ENCODE measurements at places on chromosomes 2 and 18.

DNA sequence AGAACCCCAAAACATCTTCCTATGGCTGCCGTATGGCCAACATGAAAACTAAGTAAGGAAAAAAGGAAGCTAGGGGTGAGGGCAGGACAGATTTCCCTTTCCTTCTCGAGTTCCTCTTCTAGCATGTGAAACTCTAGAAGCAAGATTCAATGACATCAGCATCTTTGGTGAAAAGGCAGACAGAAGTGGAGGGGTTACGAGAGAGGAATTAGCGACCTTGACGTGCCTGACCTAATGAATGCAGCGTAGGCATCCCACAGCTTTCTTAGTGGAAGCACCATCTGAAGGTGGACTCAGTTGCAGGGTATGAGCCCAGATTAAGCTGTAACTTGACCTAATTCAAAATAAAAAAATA, 47.9 kb upstream of the PELI1 start:
- peak; percentile 12 for DNase-seq

- DNase-seq: no peak
Observed at GRCh38 chr2:19575641-19576040, 217.2 kb upstream of the OSR1 start.

DNA sequence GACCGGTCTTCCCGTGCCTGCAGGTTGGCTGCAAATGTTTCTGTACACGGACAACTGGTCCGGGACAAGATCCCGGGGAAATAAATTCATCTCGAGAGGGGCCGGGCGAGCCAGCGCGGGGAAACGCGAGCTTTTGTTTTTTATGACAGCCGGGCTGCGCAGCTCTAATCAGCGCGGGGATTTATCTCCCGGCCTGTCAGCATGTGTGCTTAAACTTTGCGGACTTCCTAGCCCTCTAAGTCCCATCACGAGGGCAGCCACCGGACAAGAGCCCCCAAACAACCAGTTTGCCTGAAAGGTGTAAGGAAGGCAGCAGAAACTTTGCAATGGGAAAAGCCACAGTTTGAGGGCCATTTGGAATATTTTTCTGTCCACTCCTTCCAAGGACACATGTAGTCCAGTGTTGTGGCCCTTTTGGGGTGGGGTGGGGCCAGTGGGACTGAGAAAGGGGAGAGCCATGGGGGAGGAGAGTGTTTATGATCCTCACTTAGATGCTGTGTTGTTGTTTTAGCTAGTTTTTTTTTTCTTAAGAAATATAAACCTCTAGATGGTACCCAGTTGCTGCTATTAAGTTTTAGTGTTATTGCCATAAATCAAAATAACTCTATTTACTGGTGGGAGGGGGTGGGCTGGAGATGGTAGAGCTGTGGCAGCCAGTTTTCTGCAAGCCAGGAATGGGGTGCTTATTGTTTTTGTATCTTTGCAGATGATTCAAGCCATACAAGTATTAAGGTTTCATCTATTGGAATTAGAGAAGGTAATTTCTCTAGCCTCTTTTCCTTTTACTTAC, 6.0 kb downstream of the MEIS1 start:
- no peak for DNase-seq

- no peak for DNase-seq
Observed at GRCh38 chr2:47054036-47054555, 101.0 kb downstream of the STPG4 start.

- peak; percentile 34 for DNase-seq
Observed at GRCh38 chr2:26561918-26562810, 79.0 kb downstream of the CIB4 start.

DNA sequence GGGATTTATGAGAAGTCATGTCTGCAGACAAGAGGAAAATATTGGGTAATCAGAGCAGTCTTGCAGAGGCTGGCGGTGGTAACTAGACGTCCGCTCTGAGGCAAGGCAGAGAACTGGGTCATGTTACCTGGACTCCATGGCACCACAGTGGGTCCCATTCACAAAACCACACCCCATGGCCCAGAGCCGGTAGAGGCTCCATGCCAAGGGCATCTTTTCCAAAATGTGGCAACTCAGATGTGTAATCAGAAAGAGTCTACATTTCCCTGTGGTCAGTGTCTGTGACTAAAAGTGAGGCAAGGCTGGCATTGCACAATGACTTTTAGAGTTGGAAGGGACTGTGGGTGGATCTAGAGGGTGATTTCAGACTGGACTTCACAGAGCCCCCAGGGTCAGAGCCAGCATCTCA, 113.1 kb downstream of the MREG start:
- DNase-seq: no peak

DNA sequence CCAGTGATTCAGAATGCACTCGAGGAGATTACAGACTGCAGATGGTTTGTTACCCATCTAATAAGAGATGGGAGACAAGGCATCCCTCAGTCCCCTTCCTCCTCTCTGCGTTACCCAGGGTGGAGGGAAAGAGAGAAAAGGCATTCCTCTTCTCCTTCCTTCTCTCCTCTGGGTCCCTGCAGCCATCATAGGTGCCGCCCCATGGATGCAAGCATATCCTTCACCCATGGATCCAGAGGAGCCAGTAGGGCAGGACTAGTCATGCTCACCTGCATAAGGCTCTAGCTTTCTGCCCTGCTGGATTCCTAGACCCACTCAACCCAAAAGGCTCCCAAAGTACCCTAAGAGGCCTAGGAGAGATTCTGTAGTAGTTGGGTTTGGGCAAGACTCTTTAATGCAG, 20.4 kb downstream of the CMPK2 start:
- DNase-seq: peak; percentile 54
